ENCODE measurements at places on chromosomes 11 and 22.

DNA sequence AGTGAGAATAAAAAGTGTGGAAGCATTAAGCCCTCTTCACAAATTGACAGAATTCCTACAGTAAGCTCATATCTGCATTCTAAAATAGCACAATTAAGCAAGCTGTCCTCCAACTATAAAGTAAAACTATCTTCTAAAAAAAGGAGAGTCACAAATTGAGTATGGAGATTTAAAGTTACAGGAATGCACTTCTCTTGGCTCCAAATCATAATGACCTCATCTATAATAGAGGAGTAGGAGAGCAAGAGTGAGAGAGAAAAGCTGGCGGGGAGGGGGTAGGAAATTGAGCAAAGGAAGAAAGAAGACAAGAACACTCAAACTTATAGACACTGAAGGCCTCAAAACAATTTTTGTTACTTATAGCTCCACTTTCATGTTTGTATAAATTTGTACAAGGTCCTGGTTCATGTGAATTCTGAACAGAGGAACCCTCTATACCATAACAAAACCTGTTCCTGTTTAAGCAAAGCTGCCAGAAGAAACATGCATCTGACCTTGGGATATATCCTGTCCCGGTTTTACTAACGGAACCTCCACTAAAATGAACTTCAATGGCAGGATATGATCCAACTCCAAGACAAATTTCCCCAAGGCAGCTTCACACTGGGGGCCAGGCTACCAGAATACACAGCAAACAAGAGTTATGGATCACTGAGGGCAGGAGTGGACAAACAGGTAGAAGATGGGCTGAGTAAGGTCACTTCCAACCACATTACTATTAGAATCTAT is 37.2 kb downstream of the SLC35F2 start:
- DNase-seq = peak; percentile 14

- no peak for DNase-seq
These were observed 25.4 kb upstream of the GRAMD1B start for GRCh38 chr11:123404676-123405075.

- DNase-seq = no peak
These were observed 7.4 kb upstream of the NAP1L4 start for GRCh38 chr11:2999464-2999998.

GRCh38 chr11:65918211-65919140 is at the start of gene C11orf68:
Gene C11orf68 (minus strand): TSS chr11:65919062. CDS start chr11:65919031, 31 bp downstream.
- DNase-seq = no peak

GRCh38 chr11:36186340-36187175 is 102.7 kb downstream of the COMMD9 start:
- DNase-seq = no peak
